ENCODE measurements at places on chromosomes 5 and 9.
A peak's percentile ranks its signal among the peaks of the same experiment; 100 is the strongest.

DNA sequence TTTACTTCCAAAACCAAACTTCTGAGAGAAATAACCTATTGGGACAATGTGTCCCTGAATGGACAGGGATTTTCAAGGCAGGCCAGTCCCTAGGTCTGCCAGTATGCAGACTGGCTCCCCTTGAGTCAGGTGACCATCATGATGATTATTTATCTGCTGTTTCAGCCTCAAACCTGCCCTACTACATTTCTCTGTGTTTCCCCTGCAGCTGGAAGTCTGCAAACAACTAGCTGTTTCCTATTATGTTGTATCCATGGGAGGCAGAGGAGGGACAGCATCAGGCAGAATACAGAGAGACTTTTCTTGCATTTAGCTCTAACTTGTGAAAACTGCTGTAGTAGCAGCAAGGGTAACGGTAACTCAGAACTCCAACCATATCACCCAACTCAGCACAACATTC, 36.2 kb upstream of the IFNK start:
- DNase-seq: peak; percentile 30

GRCh38 chr5:32522429-32523143, 62.8 kb upstream of the SUB1 start:
- DNase-seq: no peak

DNA sequence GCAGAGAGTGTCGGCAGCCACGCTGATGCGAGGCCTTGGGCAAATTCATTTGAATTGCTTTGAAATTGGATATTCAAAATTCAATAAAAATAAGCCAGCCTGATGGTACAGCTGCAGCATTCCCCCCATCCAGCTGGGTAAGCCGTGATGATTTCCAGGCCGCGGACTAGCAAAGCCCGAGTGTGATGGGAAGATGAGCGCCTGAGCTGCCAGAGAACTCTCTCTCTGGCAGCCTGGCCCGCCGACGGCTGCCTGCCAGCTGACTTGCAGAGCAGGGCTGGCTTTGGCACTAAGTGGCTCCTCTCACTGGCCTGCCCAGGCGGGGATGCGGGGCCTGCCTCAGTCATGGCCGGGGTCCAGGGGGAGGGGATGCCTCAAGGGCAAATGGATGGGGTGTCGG, 268.3 kb upstream of the WWC1 start:
- no peak for DNase-seq

GRCh38 chr5:117394506-117395157, 820.0 kb upstream of the SEMA6A start:
- no peak for DNase-seq

Data from iPS DF 19.7 (cell line).